ENCODE measurements at places on chromosomes 5 and 9. TPM values are rescaled to one million over a fixed set of nuclear protein-coding genes. Genes with fewer than 3 reads are reported as not detected.

DNA sequence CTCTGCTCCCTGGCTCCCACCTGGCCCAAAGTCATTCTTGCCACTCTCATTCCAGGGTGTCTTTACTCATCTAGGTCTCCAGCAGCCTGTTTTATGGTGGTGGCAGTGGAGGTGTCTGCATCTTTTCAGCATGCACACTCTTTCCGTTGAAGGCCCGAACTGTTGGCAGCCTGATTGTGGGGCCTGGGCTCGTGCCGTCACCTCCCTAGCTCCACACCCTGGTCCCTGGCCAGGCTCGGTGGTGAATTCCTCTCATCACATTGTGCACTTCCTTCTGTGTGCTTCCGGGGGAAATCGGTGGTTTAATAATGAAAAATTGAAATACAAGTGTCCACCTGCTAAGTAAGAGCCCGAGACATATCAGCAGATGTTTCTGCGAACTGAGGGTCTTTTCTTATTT is 214.3 kb downstream of the TRIO start:
- H3K4me1 ChIP-seq, result no peaks in the 10 kb centered on the region
- no peaks in the 10 kb centered on the region for H3K27me3 ChIP-seq
- no peak for DNase-seq
- H3K36me3 ChIP-seq, result peaks cover 41% of the 10 kb centered on the region

DNA sequence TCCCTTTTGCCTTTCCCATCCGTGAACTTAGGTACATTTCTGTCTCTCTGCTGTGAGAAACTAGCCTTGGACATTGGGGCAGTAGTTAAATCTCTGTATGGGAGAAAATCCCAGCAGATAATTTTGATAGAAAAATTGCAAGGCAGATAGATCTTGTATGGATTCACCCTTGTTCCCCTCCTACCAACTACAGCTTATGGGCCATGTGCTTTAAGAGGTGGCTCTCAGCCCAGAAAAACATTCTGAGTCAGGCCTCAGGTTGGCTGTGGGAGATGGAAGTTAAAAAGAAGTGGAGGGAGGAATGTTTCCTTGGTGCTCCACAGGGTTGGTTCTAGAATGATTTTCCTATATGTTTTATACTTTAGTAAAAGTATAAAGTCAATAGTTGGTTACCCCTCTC is 1.4 kb upstream of the KDM3B start:
- H3K27me3 ChIP-seq, result no peaks in the 10 kb centered on the region
- no peak overlapping the region for H3K4me3 ChIP-seq
- H3K27ac ChIP-seq, result no peak overlapping the region
- H3K36me3 ChIP-seq, result peaks cover 28% of the 10 kb centered on the region
- no peak for DNase-seq

The TAF1L gene
- polyA plus RNA-seq, result 0.18 TPM

DNA sequence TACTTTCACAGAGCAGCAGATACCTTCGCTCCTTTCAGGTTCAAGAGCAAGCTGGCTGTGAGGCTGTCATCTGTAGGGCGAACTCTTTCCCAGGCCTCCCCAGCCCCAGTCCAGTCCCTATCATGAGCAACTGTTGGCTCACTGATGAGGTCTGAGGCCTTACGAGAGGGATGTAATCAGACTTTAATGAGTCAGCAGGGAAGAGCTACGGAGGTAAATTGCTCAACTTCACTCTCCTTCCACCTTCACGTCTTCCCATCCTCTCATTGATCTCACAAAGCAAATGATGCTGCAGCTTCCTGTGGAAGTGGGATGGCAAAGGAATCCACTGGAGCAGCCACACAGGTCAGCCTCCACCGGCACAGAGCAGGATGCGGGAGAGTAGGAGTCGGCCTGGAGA is 130.7 kb upstream of the TBCA start:
- H3K36me3 ChIP-seq, result no peaks in the 10 kb centered on the region
- H3K4me1 ChIP-seq, result no peaks in the 10 kb centered on the region
- no peak overlapping the region for H3K4me3 ChIP-seq
- no peaks in the 10 kb centered on the region for H3K27me3 ChIP-seq
- H3K27ac ChIP-seq, result no peak overlapping the region
- no peak for DNase-seq

- DNase-seq, result no peak
- H3K27me3 ChIP-seq, result no peaks in the 10 kb centered on the region
- H3K4me3 ChIP-seq, result no peak overlapping the region
- H3K4me1 ChIP-seq, result no peaks in the 10 kb centered on the region
- H3K27ac ChIP-seq, result no peak overlapping the region
These were observed 172.6 kb upstream of the PPP2R2B start for GRCh38 chr5:147051193-147051592.

DNA sequence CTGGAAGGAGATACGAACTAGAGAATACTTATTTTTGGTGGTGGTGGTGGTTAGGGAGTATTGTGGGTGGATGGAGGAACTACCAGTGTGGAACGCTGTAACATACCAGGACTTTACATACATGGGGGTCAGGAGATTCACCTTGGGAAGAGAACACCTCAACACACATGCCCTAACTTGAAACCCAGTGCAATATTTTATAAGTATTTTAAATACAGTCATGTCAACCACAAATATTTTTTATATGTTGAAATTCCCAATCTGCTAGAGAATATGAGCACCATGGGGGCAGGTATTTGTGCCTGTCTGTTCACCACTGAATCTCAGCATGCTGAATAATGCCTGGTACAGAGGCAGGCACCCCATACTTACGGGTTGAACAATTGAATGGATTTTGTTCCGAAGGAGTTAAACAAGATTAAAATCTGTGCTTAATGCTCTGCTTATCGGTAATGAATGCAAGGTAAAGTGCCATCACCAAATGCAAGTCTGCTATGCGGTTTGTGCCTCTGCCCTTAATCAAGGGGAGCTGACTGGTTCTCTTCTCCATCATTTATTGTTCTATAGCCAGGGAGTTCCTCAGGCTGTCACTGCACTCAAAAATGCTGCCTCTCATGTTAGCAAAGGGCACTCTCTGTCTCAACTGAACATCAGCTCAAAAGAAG is 65.3 kb downstream of the RASEF start:
- no peak overlapping the region for H3K27ac ChIP-seq
- no peak overlapping the region for H3K4me3 ChIP-seq
- no peak for DNase-seq
- H3K4me1 ChIP-seq, result no peaks in the 10 kb centered on the region
- no peaks in the 10 kb centered on the region for H3K36me3 ChIP-seq

The PCDHB11 gene
- polyA plus RNA-seq, result 3.5 TPM

DNA sequence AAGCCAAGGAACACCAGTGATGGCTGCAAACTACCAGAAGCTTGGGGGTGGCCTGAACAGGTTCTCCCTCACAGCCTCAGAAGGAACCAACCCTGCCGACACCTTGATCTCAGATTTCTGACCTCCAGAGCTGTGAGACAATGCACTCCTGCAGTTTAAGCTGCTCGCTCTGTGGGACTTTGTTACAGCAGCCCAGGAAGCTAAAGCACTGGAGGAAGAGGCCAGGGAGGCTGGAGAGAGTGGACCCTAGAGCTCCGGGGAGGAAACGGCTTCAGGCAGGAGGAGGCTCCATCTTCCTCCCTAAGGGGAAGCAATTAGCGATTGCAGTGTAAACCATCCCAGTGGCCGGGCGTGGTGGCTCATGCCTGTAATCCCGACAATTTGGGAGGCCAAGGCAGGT is 25.1 kb downstream of the BARX1 start:
- DNase-seq, result no peak
- no peak overlapping the region for H3K27ac ChIP-seq
- H3K4me1 ChIP-seq, result no peaks in the 10 kb centered on the region
- H3K27me3 ChIP-seq, result no peaks in the 10 kb centered on the region

The IFNA21 gene
- not detected for polyA plus RNA-seq

The OTP gene
- not detected for polyA plus RNA-seq

The CCDC192 gene
- polyA plus RNA-seq, result 1.6 TPM

- H3K4me3 ChIP-seq, result no peak overlapping the region
- no peaks in the 10 kb centered on the region for H3K27me3 ChIP-seq
- no peak for DNase-seq
- H3K27ac ChIP-seq, result no peak overlapping the region
These were observed 102.0 kb downstream of the MVB12B start for GRCh38 chr9:126428534-126429175.

GRCh38 chr9:98745470-98745869 is 36.7 kb upstream of the GABBR2 start:
- H3K4me3 ChIP-seq, result no peak overlapping the region
- no peak overlapping the region for H3K27ac ChIP-seq
- no peaks in the 10 kb centered on the region for H3K36me3 ChIP-seq
- H3K4me1 ChIP-seq, result no peaks in the 10 kb centered on the region

- H3K4me1 ChIP-seq, result no peaks in the 10 kb centered on the region
- no peaks in the 10 kb centered on the region for H3K36me3 ChIP-seq
- H3K27ac ChIP-seq, result peak overlapping the region; percentile 98
- H3K4me3 ChIP-seq, result peak overlapping the region; percentile 89
These were observed 813 bp upstream of the AGTPBP1 start for GRCh38 chr9:85742597-85742936.

DNA sequence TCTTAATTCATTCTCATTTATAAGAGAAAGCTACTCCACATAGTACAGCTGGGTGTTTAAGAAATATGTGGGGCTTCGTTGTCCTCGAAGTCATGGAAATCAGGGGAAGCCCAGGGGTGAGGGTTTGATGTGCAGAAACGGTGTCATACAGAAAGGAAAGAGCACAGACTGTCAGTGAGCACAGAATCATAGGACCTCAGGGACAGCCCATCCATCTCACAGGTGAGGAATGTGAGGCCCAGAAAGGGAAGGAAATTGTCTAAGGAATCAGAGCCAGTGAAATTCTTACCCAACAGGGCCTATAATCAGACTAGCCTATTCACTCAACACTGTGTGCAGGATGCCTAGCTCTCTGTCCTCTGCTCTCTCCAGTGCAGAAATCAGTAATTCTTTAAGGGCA is 535.6 kb downstream of the SPOCK1 start:
- H3K4me1 ChIP-seq, result no peaks in the 10 kb centered on the region
- DNase-seq, result no peak
- H3K4me3 ChIP-seq, result no peak overlapping the region

DNA sequence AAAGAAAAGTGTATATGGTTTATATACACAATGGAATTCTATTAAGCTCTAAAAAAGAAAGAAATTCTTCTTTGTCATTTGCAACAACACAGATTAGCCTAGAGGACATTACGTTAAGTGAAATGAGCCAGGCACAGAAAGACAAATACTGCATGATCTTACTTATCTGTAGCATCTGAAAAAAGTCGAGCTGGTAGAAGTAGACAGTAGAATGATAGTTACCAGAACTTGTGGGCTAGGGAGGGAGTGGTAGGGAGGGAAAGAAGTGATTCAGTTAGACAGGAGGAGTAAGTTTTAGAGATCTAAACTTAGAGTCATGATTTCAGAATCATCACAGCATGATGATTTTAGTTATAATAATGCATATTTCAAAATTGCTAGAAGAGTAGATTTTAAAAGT is 184.6 kb downstream of the TLE4 start:
- no peaks in the 10 kb centered on the region for H3K27me3 ChIP-seq
- H3K4me1 ChIP-seq, result no peaks in the 10 kb centered on the region
- DNase-seq, result no peak
- no peaks in the 10 kb centered on the region for H3K36me3 ChIP-seq

The PHYHD1 gene
- 43.5 TPM for polyA plus RNA-seq

- H3K4me3 ChIP-seq, result no peak overlapping the region
- no peaks in the 10 kb centered on the region for H3K27me3 ChIP-seq
- H3K4me1 ChIP-seq, result no peaks in the 10 kb centered on the region
- no peaks in the 10 kb centered on the region for H3K36me3 ChIP-seq
These were observed 116.6 kb downstream of the MUSK start for GRCh38 chr9:110785166-110785565.

- H3K36me3 ChIP-seq, result no peaks in the 10 kb centered on the region
- DNase-seq, result peak; percentile 56
- H3K27me3 ChIP-seq, result no peaks in the 10 kb centered on the region
- H3K4me1 ChIP-seq, result peaks cover 4% of the 10 kb centered on the region
These were observed 14.0 kb upstream of the CFAP95 start for GRCh38 chr9:69806627-69807026.

DNA sequence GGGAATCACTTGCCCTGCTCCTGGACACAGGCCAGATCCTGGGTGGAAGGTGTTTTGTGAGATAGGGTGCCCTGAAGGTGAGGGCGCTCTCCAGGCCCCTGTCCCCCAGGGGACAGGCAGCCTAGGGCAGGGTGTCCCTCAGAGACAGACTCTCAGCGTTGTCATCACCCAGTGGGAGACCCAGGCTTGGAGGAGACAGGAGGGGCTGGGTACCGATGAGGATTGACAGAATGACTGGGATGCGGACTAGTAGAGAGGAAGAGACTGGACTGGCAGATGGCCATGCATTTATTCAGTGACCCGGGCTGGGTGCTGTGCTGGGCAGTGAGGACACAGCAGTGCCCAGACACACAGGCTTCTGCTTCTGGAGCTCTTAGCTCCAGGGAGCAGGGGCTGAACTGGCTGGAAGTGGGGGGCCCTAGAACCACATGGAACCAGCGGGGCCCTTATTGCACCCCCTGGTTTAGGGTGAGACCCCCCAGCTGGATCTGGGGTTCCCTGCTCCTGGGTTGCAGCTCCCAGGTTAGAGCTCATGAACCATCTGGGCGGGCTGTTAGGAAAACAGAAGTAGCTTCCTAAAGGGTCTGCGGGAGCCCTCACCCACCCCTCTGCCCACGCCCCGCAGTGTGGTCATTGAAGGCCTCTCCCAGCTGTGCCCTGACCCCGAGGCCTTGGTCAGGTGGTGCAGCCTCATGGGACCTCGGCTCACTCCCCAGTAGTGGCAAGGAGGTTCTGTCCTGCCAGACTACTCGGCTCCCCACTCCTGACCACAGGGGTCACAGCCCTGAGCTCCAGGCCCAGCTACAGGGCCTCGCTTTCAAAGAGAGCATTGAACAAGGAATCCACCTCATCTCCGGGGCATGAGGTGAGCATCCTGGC is 116.7 kb upstream of the LMX1B start:
- peaks cover 33% of the 10 kb centered on the region for H3K4me1 ChIP-seq
- H3K4me3 ChIP-seq, result no peak overlapping the region
- no peak for DNase-seq

The BTNL8 gene
- 1.1 TPM for polyA plus RNA-seq

DNA sequence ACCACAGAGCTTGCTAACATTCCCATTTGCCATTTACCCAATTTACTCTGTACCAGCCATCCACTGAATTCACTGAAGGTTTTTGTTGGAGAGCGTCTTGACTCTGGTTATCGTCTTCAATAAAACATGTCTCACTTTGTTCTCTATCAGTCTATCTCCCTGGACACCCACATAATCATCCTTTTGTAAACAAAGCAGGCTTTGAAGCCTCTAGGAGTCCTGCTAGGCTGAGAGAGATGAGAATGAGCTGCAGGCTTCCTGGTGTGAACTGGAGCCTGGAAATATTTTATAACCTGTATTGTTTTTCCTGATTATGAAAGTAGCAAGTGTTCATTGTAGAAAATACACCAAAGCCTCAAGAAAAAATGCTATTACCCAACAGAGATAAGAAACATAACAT is 140.6 kb upstream of the ZNF366 start:
- H3K4me3 ChIP-seq, result no peak overlapping the region
- H3K4me1 ChIP-seq, result no peaks in the 10 kb centered on the region
- no peak for DNase-seq
- H3K36me3 ChIP-seq, result no peaks in the 10 kb centered on the region
- no peaks in the 10 kb centered on the region for H3K27me3 ChIP-seq

GRCh38 chr5:159106569-159107282 is 7.0 kb upstream of the EBF1 start:
- no peaks in the 10 kb centered on the region for H3K36me3 ChIP-seq
- H3K27me3 ChIP-seq, result peaks cover 52% of the 10 kb centered on the region
- H3K27ac ChIP-seq, result no peak overlapping the region
- peaks cover 13% of the 10 kb centered on the region for H3K4me1 ChIP-seq
- peak; percentile 78 for DNase-seq
